Non-pigmented ciliary epithelial cell (primary cell): ENCODE measurements at places on chromosomes 3 and 15.
A peak's percentile ranks its signal among the peaks of the same experiment; 100 is the strongest.

DNA sequence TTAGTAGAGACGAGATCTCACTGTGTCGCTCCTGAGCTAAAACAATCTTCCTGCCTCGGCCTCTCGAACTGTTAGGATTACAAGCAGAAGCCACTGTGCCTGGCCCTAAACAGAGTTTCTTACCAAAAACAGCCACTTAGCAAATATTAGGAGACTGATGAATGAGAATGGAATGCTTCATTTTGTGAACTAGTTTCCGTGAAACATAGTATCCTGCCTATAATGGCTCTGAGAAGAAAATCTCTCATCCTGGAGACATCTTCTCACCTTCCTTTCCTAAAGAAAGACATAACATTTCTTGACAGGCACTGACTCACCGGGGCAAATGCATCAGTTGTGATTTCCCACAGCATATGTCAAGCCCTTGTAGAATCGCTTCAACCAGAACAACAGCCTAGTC lies 44.9 kb downstream of the GJD2 start:
- no peak for DNase-seq

- no peak for DNase-seq
Observed at GRCh38 chr15:67198157-67198754, 56.2 kb downstream of the AAGAB start.

DNA sequence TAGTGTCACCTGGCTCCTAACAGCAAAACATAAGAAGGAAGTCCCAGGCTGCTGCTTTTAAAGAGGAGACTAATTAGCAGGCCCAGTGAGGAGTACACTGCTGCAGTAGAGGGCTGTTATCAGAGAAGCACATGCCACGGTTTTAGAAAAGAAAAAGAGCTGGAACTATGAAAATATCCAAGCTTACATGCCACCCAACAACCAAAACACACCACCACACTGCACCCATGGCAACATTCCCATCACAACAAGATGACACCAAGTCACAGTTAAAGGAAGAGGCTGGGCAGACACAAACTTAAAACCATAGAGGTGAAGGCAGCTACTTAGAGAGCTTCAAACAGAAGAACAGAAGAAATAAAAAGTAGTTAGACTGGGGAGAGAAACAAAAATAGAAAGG lies 37.0 kb downstream of the NPTN start:
- DNase-seq: no peak

DNA sequence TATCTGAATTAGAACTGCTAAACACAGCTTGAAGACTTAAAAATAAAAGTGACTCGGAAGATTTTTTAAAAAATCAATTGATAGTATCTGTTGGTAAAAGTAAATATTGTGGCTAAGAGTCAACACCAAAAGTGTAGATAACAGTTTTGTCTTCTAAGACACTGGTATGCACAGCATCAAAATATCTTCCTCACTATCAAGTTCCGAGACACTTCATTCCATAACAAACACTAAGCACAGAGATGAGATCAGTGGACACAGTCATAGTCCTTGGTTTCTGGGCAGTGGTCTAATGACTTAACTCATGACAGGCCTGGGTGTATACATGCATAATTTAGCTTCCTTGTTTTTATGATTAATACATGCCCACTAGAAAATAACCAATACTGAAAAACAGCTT lies 63.2 kb downstream of the PXYLP1 start:
- peak; percentile 87 for DNase-seq

DNA sequence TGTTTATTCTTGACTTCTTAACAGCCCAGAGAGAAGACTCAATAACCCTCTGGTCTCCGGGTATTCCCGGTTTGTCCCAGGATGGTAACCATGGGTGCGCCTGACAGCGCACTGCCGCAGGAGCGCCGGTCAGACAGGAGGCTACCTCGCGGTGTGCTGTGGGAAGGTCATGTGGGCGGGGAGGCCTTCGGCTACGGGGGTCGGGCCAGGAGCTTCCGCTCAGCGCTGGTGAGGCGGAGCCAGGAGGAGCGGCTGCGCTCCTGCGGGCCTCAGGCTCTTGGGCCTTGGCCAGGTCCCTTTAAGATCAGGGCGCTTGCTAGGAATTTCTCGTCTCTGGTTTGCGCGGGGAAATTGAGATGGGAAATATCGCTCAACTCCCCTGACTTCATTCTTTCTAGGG lies 182.3 kb upstream of the NDN start:
- DNase-seq: no peak

DNA sequence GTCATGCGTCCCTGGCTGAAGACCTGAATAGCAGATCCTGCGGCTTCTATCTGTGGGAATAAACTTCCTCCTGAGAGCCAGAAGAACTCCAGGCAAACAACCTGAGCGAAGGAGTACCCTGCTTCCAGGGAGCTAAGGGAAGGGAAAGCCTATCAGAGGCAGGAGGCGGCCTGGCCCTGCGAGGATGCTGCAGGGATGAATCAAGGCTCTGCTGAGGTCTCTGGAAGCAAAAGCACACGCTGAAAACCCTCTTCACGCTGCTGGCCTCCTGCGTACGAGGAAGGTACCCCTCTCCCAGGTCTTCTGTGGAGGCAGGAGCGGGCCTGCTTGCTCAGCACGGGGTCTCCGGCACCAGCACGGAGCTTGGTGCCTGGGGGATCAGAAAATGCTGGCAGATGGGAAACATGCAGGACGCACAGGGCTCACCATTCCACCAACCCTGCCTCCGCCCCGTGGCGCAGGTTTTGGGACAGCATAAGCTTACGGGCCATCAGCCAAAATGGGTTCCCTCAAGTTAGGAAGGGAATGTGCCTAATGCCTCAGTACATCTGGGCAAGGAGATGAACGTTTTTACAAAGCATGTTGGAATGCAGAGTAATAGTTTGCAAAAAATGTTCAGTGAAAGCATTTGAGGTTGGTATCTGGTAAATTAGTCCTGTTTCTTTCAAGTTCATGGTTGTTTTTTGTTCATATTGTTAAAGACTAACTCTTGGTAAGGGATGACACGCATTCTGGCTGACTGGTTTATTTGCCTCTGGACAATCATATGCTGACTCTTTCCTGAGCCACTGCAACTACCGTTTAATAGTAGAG lies 72.3 kb downstream of the CHSY1 start:
- no peak for DNase-seq

DNA sequence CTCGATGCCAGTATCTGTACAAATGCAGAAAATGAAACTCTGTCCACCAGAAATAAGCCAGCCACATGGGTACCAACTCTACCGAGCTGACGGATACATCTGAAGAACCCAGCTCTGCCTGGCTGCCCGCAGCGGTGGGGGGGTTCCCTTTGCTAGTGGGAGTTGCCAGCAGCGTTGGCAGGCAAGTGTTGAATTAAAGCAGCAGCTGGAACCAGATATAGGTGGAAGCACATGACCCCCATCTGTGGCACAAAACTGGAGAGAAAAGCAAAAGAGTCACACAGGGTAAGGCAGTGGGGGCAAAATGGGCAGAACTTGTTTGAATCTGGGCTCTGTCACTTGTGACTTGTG lies 17.9 kb downstream of the CRYGS start:
- DNase-seq: no peak

DNA sequence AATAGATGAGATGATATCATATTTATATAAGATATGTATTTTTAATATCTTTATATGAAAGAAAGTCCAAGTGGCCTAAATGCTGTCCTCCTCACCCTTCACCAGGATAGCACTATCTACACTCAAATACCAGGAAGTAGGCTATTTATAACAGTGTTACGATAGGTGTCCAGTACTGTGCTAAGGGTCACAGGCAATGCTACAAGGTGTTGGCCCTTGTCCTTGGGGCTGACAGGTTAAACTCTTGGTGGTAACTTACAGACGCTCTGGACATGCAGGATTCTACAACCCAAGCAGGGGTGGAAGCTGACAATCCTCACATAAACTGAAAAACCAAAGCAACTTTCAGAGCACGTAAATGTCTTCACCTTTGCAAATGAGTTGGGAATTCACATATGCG lies 22.3 kb downstream of the NCEH1 start:
- DNase-seq: no peak

DNA sequence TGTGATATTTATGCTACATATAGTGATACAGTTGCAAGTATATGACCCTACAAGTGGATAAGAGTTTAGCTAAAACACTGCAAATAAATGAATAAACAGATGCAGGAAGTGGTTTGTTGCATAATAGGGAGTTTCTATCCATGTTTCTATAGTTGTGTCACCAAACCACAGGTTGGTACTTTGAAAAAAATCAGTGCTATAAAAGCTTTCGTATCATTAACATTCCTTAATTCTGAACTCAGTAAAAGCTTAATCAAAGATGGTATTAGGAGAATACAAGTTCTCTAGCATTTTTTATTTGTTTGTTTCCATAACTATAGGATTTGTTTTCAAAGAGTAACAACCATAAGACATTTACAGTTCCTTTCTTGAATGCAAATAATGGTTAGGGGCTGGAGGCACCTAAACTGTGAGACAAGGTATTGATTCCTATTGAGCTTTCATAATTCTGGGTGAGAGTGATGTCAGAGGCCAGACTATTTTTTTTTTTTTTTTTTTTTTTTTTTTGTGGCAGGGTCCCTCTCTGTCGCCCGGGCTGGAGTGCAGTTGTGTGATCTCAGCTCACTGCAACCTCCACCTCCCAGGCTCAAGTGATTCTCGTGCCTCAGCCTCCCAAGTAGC lies 29.6 kb downstream of the CPOX start:
- DNase-seq: peak; percentile 42

GRCh38 chr3:100027321-100027720 lies 87.0 kb downstream of the FILIP1L start:
- DNase-seq: no peak

DNA sequence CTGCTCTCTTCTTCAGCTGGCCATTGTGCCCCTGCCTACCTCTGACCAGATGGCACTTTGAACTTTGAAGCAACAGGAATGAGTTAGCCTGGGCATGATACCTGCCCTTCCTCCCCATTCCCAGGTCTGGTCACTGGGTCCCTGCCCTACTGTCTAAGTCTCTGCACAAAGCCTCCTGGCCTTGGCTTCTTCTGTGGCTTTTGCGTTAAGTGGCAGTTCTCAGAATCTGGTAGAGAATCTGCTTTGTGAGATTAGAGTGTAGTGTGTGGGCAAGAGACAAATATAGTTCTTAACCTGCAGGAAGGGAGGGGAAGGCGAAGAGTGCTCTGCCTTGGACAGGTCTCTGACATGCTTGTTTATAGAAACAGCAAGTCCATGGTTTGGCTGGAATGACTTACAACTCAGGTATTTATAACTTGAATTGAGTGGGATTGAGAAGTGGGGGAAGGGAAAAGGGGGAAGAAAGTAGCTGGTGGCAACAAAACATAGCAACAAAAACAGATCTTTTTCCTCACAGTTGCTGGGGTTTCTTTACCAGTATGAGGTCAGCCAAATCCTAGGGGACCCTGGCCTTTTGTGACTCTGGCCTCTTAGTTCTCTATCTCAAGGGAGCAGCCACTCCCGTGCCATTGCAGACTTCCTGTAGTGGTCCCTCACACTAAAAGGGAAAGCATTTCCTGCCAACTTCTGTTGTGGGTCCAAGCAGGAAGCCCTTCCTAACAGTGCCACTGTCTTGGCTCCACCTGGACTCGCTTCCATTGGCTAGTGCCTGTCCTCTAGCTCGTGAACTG lies 16.7 kb downstream of the MAPKBP1 start:
- peak; percentile 54 for DNase-seq
